ENCODE measurements at places on chromosomes 3 and 15. TPM values are rescaled to one million over a fixed set of nuclear protein-coding genes. Genes with fewer than 3 reads are reported as not detected.

The ANO10 gene
- total RNA-seq = 61.5 TPM

The COL6A5 gene
- total RNA-seq = not detected

The NMNAT3 gene
- 4.9 TPM for total RNA-seq

The HCLS1 gene
- 33.8 TPM for total RNA-seq

The TRPM1 gene
- not detected for total RNA-seq

The CPNE4 gene
- not detected for total RNA-seq

The FMN1 gene
- 26.6 TPM for total RNA-seq

The GRK7 gene
- total RNA-seq = not detected

The FBXO40 gene
- 1.5 TPM for total RNA-seq

The GRAMD2A gene
- not detected for total RNA-seq

The EFHB gene
- 1.1 TPM for total RNA-seq

Data from posterior vena cava (tissue), 2 donors.